ENCODE measurements at places on chromosomes 5 and 9. TPM values are rescaled to one million over a fixed set of nuclear protein-coding genes. Genes with fewer than 3 reads are reported as not detected.

CDH18 gene
- total RNA-seq: not detected

DNAJB5 gene
- 24.8 TPM for total RNA-seq

LRRC70 gene
- not detected for total RNA-seq

TRPM3 gene
- total RNA-seq: 1.6 TPM

PNPLA7 gene
- 51.3 TPM for total RNA-seq

CCDC187 gene
- 2.8 TPM for total RNA-seq

ERMP1 gene
- 17.0 TPM for total RNA-seq

PLCXD3 gene
- not detected for total RNA-seq

ACOT12 gene
- not detected for total RNA-seq

COL27A1 gene
- 25.5 TPM for total RNA-seq

HTR1A gene
- total RNA-seq: not detected

ANKDD1B gene
- 7.7 TPM for total RNA-seq

SLC46A2 gene
- total RNA-seq: not detected

GPR151 gene
- not detected for total RNA-seq

SLC36A2 gene
- not detected for total RNA-seq

ACTL7A gene
- total RNA-seq: not detected

ARSB gene
- 15.2 TPM for total RNA-seq

CREB3 gene
- 81.7 TPM for total RNA-seq

SCGB3A1 gene
- not detected for total RNA-seq

TYRP1 gene
- total RNA-seq: not detected
